ENCODE measurements at places on chromosomes 5 and 9.

DNA sequence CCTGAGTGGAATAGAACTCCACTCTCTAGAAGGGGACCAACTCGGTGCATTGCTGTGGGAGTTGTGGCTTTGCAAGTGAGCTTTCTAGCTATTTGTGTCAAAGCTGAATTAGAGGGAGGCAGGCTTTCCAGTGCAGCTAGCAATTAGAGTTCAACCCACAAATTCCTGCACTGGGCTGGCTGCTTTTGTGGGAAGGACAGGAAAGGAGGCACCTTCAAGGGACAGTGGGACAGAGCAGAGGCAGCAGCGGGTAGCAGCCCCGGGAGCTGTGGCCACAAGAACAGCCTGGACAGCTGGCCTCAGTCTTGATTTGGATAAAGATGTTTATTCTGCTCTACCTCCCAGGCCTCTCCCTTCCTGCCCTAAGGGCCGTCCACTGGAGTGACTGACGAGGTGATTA is 83.7 kb upstream of the SLIT3 start:
- no peak for DNase-seq

- no peak for DNase-seq
These were observed 33.7 kb downstream of the LHX2 start for GRCh38 chr9:124045076-124045829.

DNA sequence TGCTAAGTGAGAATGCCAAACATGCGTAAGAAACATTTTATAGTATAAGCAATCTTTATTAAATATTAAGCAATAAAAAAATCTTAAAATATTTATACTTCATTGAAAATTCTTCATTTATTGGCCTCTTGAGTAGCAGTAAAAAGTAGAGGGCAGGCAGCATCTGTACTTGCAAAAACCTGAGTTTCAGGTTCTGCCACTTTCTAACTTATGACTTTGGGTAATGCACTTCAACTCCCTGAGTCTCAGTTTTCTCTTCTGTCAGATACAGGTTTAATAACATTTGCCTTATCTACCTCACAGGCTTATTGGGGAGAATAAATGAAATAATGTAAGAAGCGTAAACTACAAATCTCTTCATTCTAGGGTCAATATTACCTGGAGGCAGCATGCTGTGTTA is 19.8 kb upstream of the MCTP1 start:
- DNase-seq = no peak

DNA sequence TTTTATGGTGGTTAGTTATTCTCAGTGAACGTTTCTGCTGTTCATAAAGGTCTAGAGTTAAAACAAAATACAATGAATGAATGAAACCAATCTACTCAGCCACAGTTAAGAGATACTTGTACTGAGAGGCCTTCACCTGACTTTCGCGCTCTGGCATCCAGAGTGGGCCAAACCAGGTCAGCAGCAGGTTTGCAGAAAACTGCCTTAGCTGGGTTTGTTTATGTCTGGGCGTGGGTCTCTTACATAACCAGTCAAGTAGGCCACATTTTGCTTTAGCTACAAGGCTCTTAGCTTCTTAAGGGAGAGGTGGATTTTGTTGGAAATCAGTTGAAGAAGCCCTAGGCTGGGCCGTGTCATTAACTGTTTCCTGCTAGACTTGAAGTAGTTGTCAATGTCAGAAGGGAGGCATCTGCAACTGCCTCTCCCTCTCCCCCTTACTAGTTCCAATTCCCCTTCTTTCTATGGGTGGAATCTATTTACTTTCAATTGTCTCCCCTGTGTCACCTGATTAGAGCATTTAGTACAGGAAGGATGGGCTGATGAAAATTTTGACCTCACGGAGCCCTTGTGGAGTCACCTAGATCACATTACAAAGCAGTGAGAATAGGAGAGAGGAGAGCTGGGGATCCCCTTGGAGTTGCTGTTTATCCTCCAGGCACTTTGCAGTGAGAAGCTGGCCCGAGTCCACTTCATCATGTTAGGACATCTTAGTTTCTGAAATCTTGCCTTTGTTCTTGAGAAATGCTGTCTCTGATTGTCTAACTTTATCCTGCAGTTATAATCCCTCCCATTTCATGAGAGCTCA is 200.5 kb downstream of the ARHGEF28 start:
- DNase-seq = no peak

GRCh38 chr9:75803130-75803529 is 87.3 kb upstream of the PCSK5 start:
- no peak for DNase-seq

All from GM20000 (cell line).